ENCODE measurements at places on chromosomes 3 and 15.

- no peak for DNase-seq
Measured at GRCh38 chr15:57671636-57672035, 34.9 kb upstream of the POLR2M start.

GRCh38 chr15:62844564-62845240, 197.8 kb upstream of the TPM1 start:
- no peak for DNase-seq

DNA sequence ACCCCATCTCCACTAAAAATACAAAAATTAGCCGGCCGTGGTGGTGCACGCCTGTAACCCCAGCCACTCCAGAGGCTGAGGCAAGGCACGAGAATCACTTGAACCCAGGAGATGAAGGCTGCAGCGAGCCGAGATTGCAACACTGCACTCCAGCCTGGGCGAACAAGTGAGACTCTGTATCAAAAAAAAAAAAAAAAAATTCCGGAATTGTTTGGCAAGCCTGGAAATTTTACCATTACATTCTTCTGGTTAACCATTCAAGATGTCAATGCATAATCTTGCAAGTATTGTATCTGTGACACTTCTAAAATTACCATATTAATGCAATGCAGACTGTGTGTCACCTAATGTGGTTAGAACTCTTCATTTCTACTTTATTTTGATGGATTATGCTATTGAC, 67.0 kb downstream of the CSNK1G1 start:
- DNase-seq: no peak

DNA sequence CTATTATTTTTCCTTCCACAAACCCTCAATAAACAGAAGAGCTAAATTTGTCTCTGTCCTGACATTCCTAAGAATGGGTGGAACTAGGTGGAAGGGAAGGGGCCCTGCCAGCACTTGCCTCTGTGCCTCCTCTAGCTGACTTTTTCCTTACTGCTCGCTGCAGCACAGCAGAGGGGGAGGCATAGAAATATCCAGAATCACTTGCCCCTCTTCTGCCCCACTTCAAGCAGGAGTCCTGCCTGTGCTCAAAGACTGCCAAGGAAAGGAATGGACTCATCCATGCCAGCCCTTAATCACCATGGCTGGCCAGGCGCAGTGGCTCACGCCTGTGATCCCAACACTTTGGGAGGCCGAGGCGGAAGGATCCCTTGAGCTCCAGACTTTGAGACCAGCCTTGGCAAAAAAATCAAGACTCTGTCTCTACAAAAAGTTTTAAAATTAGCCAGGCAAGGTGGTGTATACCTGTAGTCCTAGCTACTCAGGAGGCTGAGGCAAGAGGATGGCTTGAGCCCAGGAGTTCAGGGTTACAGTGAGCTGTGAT, 51.8 kb downstream of the ADCY5 start:
- DNase-seq: no peak

DNA sequence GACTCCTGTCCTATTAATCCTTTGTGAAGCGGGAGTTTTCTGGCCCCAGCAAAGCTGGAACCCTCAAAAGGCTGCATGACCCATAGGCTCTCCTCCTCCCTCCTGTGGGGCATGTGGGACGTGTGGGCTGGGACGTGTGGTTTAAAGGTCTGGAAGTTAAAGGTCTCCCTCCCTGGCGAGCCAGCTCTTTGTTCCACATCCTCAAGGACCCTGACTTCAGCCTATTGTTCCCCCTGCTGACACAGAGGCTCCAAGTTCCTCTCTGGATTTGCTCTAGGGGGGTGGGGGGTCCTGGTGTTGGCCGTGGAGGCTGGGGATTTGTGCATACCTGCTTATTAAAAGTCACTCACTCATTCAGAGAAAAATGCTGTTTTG, 44.2 kb downstream of the SMAD6 start:
- no peak for DNase-seq

- no peak for DNase-seq
Measured at GRCh38 chr15:31293655-31294054, 33.0 kb upstream of the KLF13 start.

DNA sequence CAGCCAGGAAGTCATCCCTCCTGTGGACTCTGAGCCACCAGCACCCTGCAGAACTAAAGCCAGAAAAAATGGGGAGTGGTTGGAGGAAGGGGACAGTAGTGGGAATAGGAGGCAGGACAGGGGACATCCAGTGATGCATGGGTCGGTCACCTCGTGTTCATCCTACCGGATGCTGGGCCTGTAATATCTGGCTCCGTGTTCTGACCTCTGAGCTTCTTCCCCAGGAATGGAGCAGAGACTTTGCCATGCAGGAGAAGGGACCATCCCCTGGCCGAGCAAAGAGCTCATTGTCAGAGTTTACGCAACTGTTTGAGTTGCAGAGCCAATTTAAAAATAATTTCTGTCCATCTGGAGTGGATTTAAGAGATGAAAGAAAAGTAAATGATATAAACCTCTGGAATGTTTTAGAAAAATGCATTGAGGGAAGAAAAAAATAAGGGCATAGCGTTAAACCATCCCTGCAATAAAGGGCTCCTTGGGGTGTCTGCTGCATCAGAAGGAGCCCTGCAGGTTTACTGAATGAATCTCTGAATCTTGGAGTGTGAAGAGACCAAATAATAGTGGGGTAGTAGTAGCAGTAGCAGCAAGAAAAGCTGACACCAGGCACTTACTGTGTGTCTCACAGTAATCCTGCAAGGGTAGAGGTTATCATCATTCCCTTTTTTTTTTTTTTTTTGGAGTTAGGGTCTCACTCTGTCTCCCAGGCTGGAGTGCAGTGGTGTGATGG, 70.9 kb downstream of the AAGAB start:
- DNase-seq: no peak

GRCh38 chr15:93180656-93181055, 91.6 kb upstream of the RGMA start:
- no peak for DNase-seq

DNA sequence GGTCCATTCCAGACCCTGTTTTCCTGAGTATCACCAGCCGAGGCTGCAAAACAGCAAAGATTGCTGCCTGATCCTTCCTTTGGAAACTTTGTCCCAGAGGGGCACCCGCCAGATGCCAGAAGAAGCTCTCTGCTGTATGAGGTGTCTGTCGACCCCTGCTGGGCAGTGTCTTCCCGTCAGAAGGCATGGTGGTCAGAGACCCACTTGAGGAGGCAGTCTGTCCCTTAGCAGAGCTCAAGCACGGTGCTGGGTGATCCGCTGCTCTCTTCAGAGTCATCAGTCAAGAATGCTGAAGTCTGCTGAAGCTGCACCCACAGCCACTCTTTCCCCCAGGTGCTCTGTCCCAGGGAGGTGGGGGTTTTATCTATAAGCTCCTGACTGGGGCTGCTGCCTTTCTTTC, 1121.2 kb downstream of the NSUN3 start:
- no peak for DNase-seq

DNA sequence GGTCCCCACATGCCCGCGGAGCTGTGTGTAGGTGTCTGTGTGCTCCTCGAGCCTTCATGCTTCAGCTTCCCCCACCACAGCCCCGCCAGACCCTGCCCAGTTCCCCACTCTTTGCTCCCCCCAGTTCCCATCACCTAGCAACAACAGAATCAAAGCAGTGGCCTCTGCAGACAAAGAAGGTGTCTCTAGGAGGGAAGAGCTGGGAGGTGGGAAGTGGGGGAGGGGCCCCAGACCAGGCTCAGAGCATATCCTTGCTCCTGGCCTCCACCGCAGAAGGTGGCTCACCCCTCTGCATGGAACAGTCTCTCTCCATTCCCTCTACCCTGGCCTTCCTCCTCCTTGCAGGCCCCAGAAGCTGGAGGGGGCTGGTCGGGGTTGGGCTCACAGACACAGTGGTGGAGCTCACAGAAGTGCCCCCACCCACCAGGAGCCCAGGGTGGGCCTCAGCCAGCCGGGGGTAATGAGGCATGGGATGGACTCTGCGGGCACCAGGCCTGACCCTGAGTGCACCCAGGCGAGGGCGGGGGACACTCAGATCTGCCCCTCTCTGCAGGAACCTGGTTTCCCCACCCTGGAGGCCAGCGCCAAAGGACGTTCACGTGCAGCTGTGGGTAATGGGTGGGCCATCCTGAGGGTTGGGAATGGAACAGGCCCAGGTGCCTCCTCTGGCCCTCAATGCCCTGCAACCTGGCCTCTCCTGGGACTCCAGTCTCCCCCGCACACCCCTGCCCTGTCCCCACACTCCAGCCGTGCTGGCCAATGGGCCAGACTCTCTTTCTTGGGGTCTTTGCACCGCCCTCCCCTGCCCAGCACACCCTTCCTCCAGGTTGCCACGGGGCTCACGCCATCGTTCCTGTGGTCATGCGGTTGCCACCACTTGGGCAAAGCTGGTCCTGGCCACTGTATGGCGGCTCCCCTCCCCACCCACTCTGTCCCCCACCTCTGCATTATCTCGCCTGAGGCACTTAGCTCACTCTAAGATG, 53.4 kb downstream of the TPRA1 start:
- DNase-seq: no peak

DNA sequence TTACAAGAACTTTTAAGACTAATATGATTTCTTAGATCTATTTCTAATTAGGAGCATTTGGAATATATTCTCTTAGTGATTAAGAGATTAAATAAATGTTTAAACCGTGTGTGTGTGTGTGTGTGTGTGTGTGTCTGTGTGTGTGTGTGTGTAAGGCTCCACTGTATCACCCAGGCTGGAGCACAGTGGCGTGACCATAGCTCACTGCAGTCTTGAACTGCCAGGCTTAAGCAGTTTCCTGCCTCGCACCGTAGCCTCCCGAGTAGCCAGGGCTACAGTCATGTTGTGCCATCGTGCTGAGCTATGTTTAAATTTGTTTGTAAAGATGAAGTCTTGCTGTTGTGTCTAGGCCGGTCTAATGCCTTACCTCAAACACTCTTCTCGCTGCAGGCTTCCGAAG, 109.4 kb downstream of the KLHL25 start:
- DNase-seq: no peak

DNA sequence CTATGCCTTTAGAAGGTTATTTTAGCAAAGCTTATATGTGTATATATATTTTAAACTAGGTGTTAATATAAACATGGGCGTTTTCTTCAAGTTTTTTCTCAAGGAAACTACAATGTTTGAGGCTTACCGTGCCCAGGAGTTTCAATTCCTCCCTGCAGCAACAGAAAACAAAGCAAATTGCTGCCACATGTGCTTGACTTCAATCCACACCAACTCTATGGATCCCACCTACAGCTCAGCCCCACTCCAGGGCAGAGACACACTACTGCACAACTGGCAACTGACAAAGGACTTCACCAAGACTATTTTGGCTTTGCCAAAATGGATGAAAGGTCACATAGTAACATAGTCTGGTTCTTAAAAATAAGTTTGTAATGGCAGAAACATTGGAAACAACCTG, 346.6 kb downstream of the ERC2 start:
- DNase-seq: no peak

DNA sequence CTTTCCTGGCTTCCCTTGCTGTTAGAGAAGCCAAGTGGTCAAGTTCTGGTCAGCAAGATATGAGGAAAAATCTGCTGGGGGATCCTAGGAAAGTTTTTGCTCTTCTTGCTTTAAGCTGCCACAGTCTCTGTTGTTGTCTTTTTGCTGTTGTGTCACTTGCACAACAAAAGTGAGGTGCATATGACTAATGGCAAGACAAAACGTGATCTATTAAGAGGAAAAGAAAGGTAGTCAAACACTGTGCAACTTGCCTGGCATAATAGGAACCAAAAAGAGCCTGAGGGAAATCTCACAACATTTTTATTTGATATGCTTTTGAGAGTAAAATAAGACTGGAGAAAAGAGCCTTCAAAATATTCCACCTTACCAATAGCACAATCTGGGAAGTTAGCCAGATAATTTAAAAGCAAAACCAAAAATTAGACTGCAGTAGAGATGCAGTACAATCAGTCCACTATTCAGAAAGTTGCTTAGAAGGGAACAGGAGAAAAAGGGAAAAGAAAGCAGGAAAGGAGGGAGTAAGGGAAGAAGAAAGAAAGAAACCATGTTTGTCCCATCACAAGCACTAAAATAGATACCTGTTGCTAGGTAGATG, 110.0 kb upstream of the SLC4A7 start:
- DNase-seq: no peak

- no peak for DNase-seq
Measured at GRCh38 chr3:195151866-195152541, 119.0 kb downstream of the XXYLT1 start.

- DNase-seq: no peak
Measured at GRCh38 chr15:58284293-58284692, 146.1 kb downstream of the AQP9 start.

DNA sequence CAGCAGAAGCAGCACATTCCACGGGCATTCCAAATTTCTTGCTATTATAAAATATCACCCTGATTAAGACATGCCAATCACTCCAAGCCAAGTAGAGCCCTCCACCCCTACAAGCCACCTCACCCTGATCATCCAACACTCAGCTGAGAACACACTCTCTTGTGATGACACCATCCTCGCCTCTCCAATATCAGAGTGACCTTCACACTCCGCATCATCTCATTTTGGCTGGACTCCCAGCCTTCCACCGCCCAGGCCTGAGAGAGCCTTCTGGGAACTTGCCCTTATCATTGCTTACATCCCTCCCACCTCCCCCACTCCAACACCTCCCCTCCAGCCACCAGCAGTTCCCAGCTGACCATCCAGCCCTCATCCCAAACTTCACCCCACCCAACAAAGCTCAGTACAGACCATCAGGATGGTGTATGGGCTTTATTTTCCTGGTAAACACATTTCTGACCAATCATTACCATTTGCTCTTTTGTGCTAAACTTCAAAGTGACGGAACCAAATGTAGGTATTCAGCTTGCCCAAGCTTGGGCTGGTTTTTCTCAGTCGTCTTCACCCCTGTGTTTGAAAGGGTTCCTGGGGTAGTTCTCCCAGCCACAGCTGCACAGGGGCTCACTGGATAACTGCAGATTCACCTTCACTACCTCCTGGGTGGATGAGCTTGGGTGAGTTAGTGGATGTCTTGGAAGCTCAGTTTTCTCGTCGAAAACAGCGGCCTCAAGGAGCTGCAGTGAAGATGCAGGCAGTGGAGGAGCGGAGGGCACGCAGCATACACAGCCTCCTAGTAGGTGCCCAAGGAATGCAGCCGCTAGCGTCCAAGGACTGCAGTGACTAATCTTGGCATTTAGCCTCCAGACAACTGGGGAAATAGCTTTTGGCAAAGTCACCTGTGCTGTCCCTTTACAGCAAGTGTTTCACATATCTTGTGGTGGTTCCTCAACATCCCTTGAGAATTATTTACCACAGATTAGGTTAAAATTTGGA, 115.1 kb downstream of the LIPC start:
- DNase-seq: no peak
